ENCODE measurements at places on chromosomes 11 and 22. TPM values are rescaled to one million over a fixed set of nuclear protein-coding genes. Genes with fewer than 3 reads are reported as not detected.

DNA sequence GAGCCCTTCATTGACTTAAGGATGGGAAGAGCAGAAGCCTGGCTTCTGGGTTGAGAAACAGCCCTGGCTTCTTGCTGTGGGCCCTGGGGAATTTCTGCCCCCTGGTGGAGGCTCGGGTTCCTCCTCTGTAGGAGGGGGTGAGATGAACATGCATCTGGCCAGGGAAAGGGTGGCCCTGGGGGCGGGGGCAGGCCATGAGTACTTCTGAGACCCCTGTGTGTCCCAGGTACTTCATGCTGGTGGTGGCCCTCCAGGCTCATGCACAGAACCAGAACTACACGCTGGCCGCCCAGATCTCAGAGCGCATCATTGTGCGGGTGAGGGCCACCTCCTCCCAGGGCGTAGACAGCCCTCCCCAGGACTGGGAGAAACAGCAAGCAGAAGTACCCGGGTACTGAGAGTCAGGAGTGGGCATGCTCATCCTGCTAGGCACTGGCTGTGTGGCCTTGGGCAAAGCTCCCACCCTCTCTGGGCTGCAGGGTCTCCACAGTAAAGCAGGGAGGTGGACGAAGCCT lies 15.8 kb downstream of the TMEM258 start:
- DNase-seq, result peak; percentile 79

The TYR gene
- total RNA-seq, result not detected

DNA sequence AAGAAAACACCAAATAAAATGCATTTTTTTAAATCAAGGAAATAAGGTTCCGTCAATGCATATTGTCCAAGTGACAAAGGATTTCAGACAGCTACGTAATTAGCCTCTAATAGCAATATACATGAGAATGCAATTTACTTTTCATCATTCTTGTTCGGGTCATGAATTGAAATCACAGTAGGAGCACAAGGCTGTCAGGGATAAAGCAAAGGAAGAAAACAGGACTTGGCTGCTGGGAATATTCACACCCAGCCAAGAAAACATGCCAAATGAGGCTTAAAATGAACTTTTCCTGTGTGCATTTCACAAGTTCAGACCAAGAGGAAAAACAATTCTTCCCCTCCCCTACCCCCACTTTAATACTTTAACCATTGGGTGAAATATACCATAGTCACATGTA lies 188.6 kb downstream of the CWF19L2 start:
- no peak for DNase-seq

GRCh38 chr11:92376146-92376599 lies 151.6 kb downstream of the FAT3 start:
- DNase-seq, result no peak

GRCh38 chr11:120184946-120185705 lies 25.7 kb upstream of the OAF start:
- peak; percentile 85 for DNase-seq

DNA sequence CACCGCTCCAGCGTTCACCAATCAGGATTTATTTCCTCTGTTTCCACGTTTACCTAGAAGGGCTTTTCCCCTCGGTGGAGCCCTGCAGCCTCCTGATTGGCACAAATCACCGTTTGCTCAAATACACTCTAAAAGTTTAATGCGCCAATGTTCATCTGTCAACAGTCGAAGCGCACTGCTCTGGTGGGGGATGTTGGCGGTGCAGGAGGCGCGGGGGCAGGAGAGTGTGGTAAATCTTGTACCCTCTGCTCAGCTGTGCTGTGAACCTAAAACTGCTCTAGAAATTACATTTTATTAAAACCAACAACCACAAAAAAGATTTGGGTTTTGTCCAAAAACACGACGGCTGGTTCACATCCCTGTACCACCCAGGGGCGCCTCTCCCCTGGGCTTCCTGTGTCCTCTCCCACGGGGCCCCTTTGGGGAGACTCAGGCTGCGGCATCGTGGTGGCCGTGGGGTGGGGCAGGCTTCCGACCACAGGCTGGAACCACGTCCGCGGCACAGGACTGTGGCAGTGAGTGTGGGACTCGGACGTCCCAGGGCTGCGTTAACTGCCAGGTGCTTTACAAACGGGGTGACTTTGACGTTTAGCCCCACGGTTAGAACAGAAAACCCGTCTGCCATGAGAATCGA lies 13.5 kb downstream of the TTLL8 start:
- DNase-seq, result no peak

DNA sequence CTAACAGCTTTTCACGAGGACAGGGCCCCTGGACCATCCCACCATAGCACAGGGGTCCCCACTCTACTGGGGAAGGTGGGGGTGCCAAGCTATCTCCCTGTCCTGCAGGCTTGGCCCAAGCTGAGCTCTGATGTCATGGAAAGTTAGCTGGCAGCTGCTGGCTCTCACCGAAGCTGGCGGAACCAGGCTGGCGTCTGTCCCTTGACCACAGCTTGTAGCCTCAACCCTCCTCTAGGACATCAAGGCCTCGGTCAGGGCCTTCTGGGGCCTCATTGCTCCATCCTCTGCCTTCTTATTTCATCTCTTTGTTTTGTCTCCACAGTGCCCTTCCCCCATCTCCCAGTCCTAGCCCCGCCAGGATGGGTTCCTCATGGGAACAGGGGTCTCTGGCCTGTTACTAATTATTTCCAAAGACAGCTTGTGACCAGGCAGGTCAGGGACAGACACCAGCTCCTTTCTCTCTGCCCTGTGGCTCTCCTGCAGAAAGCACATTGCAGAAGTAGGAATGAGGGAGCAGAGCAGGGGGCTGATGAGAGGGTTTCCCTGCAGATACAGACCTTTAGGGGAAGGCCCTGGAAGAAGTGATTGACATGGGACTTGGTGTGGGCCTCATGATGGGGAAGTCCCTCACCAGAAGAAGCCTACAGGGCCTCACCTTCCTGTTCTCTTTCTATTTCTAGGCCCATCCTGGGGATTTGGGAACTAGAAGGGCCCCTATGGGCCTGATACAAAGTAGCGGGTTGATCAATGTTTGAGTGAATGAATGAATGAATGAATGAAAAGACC lies 97.5 kb upstream of the ALX4 start:
- no peak for DNase-seq

The BTBD18 gene
- not detected for total RNA-seq

- DNase-seq, result no peak
Measured at GRCh38 chr11:57428643-57429042, 1.7 kb upstream of the SLC43A3 start.

The DKK3 gene
- total RNA-seq, result 19.5 TPM

The CADM1 gene
- total RNA-seq, result 3.8 TPM

The DDX25 gene
- 0.20 TPM for total RNA-seq

DNA sequence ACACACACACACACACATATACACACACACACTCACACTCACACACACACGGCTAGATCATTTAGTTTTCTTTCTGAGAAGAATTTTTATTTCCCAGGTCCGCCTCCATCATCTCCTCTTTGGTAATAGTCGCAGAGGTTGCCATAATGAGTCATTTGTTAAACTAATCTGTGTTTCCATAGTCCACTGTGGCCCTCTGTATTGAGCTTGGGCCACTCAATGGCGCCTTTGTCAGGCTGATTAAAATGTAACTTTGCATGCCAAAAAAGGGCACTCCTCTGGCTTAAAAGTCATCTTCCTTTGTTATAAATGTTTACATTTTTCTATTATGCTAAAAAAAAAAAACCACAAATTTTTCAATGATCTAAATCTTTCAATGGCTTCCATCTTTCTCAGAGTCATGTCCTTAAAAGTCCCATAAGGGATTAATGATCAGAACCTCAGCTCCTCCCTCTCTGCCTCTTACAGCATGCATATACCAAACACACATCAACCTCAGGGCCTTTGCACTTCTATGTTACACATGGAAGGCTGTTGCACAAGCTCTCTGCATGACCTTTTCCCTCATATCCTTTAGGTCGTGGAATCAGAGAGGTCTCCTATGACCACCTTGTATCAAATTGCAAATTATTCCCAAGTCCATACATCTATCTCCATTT lies 35.3 kb downstream of the EHF start:
- DNase-seq, result no peak

- DNase-seq, result peak; percentile 58
Measured at GRCh38 chr11:115656669-115657068, 152.5 kb upstream of the CADM1 start.

The MPPED2 gene
- total RNA-seq, result not detected

DNA sequence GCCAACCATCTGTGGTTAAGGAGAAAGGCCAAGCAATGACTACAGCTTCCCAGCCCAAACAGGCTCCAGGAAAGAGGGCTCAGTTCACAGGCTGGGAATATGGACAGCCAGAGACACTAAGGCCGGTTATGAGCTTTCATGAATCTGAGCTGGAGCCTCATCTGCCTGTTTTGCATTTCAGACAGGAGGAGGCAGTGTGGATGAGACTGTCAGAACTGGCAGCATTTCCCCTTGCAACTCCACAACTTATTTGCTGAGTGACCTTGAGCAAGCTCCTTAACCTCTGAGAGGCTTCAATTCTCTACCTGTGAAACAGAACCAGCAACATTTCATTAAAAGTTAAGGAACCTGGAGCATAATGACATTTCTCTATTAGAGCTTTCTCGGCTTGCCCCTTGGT lies 264.0 kb downstream of the ETS1 start:
- no peak for DNase-seq

DNA sequence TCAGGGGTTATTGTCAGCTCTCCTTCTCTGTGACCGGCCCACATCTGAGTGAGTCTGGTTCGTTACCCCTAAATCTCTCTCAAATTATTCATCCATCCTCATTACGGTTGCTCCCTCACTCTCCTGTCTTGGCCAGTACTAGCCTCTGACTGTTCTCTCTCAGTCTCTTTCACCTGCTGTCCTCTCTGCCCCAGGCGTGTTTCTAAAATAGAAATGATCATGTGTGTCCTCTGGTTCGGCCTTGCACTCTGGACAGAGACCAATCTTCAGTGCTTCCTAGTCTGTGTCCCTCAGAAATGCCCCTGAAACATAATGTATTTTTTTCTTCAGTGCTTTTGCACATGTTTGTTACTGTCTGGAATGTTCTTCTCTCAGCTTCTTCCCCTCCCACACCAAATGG lies 4.9 kb downstream of the PSMD13 start:
- no peak for DNase-seq

DNA sequence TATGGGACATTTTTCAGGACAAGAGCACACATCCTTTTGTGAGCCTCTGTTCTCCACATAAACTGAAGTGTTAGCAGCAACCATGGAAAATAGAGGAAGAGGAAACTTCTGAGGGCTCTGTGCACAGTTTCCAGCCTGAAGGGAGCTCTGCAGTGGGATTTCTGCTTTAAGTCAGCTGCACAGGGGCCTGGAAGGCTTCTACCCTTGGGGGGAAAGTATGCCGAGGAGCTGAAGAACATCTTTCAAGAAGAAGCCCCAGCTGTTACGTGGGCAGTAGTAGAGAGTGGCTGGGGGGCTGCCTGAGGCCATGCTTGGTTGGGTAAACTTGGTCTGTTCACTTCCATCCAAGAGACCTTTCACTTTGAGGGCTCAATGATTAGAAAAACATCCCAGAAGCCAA lies 82.7 kb upstream of the EED start:
- DNase-seq, result no peak

DNA sequence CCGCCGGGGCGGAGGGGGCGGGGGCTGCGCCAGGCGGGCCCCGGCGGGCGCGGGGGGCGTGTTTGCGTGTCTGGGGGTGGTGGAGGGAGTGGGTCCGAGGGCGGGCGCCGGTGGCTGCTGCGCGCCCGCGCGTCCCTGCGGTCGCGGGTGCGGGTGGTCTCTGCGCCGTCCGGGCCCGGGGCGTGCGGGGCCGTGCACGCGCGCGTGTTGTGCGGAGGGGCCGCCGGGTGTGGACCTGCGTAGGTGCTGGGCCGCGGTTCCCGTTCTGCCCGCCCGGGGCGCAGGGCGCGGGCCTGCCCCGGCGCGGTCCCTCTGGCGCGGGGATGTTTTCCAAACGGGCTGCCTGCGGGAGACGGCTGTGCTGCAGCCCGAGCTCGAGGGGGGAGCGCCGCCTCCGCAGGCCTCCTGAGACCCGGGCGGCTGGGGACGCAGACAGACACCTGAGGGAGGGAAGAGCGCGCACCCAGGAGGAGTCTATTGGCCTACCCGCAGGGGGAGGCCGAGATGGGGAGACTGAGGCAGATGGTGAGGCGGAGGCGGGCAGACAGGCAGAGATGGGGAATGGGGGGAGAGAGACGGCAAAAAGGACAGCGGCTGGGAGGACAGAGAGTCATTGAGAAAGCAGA lies 442 bp downstream of the PELI3 start:
- peak; percentile 30 for DNase-seq

The PANX2 gene
- 0.09 TPM for total RNA-seq

- DNase-seq, result no peak
Measured at GRCh38 chr11:11415901-11416300, 62.9 kb upstream of the CSNK2A3 start.

GRCh38 chr11:10695833-10696232 lies 2.3 kb upstream of the IRAG1 start:
- DNase-seq, result no peak

- DNase-seq, result peak; percentile 90
Measured at GRCh38 chr11:59560702-59561473, 49.5 kb downstream of the OR4D9 start.

The TMEM151A gene
- 0.14 TPM for total RNA-seq

The USP2 gene
- 26.0 TPM for total RNA-seq

DNA sequence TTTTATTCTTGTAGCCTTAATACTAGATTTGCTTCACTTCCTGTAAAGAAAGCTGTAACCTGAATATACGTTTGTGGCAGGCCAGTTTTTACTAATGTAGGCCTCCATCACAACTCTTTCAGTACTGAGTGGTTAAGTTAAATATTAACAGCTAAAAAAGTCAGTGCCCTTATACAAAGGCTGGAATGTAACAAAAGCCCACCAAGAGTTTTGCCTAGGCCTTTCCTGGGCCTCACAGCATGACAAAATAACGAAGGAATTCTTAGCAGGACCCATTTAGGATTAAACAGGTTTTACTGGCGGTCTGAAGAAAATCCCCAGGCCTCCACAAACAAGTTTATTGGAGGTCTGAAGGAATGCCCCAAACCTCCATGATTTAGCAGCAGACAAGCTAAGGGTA lies 43.7 kb downstream of the PIWIL3 start:
- no peak for DNase-seq

The IGLL5 gene
- 5.5 TPM for total RNA-seq

GRCh38 chr11:1256257-1257045 lies 33.6 kb downstream of the MUC5B start:
- DNase-seq, result no peak

DNA sequence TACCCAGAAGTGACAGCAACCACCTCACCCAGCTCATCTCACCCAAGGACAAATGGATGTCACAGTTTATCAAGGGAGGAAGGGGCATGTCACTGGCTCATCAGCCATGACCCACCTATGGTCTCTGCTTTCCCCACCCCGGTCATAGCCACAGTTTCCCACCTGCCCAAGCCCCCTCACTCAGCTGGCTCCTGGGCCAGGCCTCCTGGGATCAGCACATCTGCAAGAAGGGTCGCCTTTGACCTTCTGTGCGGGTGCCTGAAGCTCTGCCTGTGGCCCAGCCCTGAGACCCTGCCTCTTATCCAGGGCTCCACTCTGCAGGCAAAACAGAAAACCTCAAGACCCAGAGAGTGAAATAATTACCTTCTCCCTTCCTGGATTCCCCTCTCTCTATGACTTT lies 236.4 kb downstream of the BUD13 start:
- DNase-seq, result no peak
